IMR-90 (cell line): ENCODE measurements at places on chromosomes 5 and 9. TPM values are rescaled to one million over a fixed set of nuclear protein-coding genes. Genes with fewer than 3 reads are reported as not detected.

ROPN1L gene
- 0.28 and 0.36 TPM in 2 replicates for total RNA-seq

OR1K1 gene
- not detected in 2 replicates for total RNA-seq

CTSV gene
- total RNA-seq, result 0.54 and 0.56 TPM in 2 replicates

GRCh38 chr9:113872485-113873143, 3.5 kb upstream of the ZNF618 start:
- DNase-seq, result no peak
- no peaks in the 10 kb centered on the region for H3K4me1 ChIP-seq
- no peak overlapping the region for H3K27ac ChIP-seq
- H3K36me3 ChIP-seq, result no peaks in the 10 kb centered on the region
- no peak overlapping the region for H3K4me3 ChIP-seq

- H3K4me1 ChIP-seq, result no peaks in the 10 kb centered on the region
- no peak for DNase-seq
- peaks cover 46% of the 10 kb centered on the region for H3K27me3 ChIP-seq
- no peak overlapping the region for H3K27ac ChIP-seq
- no peak overlapping the region for H3K4me3 ChIP-seq
- no peaks in the 10 kb centered on the region for H3K36me3 ChIP-seq
These were observed 3.2 kb upstream of the IRX2 start for GRCh38 chr5:2754581-2755075.
